ENCODE measurements at places on chromosomes 16 and 17.
A peak's percentile ranks its signal among the peaks of the same experiment; 100 is the strongest.

DNA sequence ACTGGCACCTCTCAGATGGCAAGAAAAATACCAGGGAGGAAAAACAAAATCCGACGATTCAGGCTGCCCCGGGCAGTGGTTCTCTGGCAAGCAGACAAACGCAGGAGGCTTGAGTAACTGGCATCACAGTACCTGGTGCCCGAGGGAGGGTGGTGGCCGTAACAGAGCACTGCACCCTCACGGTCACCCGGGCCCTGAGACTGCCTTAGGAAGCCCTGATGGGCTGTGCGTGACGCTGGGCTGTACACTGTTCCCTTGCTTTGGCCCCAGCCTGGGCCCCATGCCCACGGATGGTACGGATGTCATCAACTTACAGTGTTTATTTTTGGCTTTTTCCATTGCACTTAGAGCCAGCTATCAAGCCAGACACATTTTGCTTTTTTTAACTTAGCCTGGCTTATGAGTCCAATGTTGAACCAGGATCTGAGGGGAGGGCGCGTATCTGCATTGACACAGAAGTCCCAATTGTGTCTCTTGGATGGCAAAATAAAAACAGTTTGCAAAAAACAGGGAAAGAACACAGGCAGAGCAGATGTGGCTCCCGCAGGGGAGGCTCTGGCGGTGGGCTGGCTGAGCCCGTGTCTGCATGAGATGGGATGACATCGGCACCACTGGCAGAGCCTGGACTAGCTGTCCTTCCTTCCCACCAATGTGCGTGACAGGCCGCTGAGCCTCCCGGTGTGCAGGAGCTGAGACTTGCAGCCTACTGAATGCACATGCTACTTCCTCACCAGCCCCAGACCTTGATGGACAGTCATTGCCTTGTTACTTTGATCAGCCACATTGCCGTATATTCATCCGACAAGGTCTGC lies 287.7 kb downstream of the FOXL1 start:
- DNase-seq: no peak

DNA sequence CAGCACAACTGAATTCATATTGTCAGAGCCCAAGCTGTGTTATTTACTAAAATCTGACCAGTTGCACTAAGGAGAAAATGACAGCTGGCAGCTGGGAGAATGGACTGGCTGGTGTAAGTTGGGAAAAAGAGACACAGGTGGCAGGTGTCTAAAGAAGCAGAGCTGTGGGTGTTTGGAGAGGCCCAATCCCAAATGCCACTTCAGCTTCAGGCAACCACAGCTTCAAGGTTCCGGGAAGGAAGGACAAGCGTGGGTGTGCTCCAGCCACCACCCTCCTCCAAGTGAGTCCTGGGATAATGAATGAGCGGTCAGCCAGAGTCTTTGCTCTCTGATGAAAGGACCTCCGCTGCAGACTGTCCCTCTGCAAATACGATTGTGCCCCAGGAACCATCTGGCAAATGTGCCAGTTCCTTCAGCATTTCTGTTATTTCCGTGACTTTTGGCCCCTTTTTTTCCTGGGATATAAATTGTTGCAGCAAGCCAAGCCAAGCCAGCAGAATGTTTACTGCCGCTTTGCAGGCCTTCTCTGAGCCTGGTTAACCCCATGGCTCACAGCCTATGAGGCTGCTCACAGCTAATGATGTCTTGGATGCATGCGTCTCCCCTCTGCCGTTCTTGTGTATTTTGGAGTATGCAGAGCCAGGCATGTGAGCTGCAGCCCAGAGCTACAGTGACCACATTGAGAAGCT lies 9.5 kb upstream of the RHBDL3 start:
- no peak for DNase-seq

DNA sequence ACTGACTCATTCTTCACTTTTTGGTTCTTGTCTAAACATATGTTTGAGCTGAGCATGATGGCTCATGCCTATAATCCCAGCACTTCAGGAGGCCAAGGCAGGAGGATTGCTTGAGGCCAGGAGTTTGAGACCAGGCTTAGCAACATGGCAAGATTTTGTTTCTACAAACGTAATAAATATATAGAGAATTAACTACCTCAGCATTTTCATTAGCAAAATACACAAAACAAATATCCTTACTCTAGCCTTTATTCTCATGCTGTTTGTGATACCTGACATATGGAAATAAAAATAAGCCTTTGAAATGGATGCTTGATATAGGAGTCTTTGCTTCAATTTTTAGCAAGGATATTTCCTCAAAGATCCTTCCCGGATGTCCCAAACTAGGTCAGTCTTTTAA lies 132.8 kb downstream of the ABCC1 start:
- no peak for DNase-seq

DNA sequence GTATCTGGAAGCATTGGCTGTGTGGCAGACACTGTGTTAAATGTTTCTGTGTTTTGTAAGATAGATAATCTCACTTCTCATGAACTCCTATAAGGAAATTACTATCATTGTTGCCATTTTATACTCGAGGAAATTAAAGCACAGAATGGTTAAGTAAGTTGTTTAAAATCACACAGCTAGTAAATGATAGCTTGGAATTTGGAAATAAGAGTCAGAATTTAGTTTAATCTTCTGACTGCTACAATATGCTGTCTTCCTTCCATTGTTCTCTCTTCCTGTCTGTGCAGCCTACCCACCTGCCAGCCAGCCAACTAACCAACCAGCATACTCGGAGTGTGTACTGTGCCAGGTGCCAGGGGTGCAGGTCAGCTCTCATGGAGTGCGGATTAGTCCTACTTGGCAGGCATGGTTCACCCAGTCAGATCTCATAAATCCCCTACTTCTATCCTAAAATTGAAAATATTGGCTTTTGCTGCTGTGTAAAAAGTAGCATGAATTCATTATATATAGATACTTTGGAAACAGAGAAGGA lies 79.9 kb upstream of the LGALS9 start:
- no peak for DNase-seq

DNA sequence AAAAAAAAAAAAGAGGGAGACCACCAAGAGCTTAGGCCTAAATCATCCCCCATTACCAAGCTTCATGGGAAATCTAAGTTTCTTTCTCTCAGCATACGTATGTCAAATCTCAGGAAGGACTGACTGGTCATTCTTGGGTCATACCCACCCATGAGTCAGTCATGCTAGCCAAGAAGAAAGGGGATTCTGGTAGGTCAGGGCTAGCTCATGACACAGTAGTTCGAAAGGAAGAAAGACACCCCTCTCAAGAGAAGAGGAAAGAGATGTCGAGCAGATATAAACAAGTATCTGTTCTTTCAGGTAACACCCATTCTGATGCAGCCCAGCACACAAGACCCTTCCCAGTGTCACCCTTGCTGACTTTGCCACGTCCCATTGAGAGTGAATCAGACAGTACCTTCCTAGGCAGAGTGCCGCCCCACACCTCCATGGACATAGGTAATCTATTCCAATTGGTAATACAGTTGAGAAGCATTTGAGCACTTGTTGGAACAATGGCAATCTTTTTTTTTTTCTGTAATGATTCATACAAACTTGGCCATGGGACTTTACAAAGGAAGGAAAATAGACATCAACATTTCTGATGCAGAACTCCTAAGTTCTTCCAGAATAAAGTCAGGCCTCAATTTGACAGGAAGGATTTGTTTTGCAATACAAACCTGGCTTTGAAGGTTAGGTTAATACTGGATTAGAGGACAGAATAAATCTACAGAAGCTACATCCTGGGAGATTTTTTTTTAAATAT lies 38.2 kb downstream of the COPRS start:
- no peak for DNase-seq

DNA sequence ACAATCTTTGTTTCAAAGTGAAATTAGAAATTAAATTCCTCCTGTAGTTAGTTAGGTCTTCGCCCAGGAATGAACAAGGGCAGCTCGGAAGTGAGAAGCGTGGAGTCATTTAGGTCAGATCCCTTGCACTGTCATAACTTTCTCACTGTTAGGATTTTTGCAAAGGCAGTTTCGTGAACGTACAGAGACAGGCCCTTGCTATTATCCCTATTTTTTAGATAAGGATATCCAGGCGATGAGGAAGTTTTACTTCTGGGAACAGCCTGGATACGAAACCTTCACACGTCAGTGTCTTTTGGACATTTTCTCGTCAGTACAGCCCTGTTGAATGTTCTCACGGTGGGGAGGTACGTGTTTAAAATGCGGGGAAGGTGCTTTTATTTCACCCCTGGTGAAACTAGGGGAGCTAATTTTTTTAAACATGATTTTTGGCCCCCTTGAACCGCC lies 318 bp upstream of the RBL2 start:
- no peak for DNase-seq

DNA sequence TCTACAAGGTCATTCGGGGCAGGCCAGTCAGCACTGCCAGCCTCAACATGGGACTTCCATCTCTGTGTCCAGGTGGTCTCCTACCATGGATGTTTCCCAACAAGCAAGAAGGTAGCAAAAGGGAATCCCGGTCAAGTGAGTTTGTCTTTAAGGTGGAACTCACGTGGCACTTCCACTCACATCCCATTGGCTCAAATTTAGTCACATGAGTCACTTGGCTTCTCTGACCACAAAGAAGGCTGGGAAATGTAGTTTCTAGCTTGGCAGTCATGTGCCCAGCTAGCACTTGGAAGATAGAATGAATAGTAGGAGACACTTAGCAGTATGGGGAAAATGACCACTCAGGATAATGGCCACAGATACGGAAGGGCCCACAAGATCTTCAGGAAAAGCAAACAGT lies 106.6 kb downstream of the AIPL1 start:
- DNase-seq: no peak

GRCh38 chr17:29568331-29569244 lies at the start of gene TP53I13:
Gene TP53I13, plus strand, starts transcription at chr17:29568701. Its CDS starts 58 bp downstream, at chr17:29568759.
- DNase-seq: peak; percentile 94

DNA sequence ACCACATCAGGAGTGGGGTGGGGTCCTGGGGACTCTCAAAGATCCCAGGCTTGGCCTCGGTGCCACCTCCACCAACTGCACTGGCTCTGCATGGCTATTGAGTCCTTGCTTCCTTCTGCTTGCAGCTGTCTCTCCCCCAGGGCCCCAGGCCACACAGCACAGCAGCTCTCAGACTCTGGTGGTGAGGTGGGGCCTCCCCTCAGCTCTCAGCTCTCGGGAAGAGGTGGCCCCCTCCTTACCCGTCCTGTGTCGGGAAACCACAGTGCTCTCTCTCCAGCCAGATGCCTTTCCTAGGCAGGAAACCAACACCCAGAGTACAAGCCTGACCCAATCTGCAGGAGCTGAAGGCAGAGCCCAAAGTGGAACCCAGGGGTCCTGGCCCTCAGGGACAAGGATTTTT lies 18.5 kb downstream of the SRCIN1 start:
- DNase-seq: no peak

- no peak for DNase-seq
These were observed 339.8 kb downstream of the BCAS3 start for GRCh38 chr17:61017317-61018006.

GRCh38 chr17:65047941-65048340 lies 8.6 kb downstream of the GNA13 start:
- DNase-seq: no peak

GRCh38 chr17:10631701-10632100 lies 25.4 kb downstream of the MYH3 start:
- DNase-seq: no peak

DNA sequence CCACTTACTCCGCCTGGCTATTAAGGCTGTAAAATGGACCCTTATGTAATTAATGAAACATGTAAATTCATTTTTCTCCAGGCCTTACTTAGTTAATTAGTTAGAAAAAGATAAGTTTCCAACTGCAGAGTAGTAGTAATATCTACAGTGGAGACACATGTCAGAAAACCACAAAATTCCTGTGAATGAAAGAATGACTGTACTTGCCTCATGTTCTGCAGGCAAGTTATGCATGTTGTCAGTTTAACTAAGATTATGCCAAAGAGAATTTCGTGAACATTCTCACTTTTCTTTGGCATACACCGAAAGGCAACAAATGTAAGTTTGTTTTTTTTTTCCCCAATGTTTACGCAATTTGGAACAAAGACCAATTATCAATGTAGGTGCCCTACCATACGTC lies 16.8 kb upstream of the CCL1 start:
- no peak for DNase-seq

GRCh38 chr17:49456183-49456965 lies 38.7 kb upstream of the NGFR start:
- no peak for DNase-seq

- no peak for DNase-seq
These were observed 50.8 kb upstream of the KCNJ16 start for GRCh38 chr17:70024253-70024652.

- no peak for DNase-seq
These were observed 306 bp upstream of the SPATA20 start for GRCh38 chr17:50546701-50547034.

GRCh38 chr16:55812951-55813350 lies 19.9 kb downstream of the CES1 start:
- no peak for DNase-seq

- DNase-seq: peak; percentile 51
These were observed 34.7 kb downstream of the MYO18A start for GRCh38 chr17:29145289-29146073.

GRCh38 chr16:1153480-1154160 lies 714 bp downstream of the CACNA1H start:
- no peak for DNase-seq

DNA sequence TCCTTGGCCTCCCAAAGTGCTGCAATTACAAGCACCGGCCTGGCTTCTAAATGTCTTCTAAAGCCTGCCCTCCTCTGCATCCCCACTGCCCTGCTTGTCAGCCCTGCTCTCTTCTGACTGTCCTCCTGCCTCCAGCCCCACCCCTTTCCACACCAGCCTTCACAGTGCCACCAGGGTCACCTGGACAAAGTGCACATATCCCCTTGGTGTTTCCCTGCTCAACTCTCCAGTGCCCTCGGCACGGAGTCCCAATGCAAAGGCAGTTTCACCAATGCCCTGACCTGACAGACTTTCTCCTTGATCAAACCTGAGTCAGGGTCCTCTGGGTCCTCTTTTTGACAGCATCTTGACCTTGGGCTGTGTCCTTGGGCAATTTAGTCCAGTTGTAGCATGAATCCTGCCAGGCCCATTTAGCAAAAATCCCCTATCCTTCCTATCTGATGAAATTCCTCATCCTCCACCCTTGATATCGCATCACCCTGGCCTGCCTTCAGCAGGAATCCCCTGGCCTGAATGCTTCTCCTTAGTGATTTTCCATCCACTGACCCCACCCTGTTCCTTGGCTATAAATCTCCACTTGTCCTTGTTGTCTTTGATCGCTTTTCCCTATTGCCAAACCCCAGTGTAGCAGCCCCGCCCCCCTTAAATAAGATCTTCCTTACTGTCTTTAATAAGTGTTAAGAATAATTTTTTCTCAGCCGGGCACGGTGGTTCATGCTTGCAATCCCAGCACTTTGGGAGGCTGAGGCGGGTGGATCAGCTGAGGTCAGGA lies 42.7 kb upstream of the ETV4 start:
- DNase-seq: no peak
